Neuronal stem cell (in vitro differentiated cells): ENCODE measurements at places on chromosomes 13 and 19.

- no peak for DNase-seq
These were observed 7.5 kb upstream of the SBNO2 start for GRCh38 chr19:1181606-1182005.

DNA sequence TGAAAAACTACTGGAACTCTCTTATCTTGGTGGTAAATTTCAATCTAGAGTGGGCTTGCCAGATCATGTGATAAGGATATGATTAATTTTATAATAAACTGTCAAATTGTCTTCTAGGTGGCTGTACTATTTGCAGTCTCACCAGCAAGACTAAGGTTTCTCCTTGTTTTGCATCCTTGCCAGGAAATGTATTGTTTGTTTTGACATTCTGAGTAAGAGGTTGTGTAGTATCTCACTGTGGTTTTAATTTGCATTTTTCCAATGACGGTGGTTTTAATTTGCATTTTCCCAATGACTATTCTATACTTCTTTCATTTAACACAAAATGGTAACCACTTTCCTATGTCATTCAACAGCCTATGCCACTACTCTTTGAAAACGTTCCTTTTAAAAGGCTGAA lies 2.0 kb downstream of the CAB39L start:
- no peak for DNase-seq

DNA sequence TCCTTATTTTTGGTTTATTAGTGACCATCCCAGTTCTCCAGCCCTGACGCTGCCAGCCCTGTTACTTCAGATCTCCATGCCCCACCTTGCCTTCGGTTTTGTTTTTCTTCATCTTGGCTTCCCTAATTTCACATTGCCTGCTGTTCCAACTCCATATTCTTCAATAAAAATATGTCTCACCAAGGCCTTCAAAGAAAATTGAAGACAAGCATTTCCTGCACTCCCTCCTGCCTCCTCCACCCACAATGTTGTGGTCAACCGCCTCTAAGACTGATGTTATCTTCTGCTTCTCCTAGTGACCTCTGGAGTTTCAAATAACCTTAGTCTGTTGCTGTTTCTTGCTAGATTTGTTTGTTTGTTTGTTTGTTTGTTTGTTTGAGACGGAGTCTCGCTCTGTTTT lies 14.6 kb downstream of the PLD3 start:
- DNase-seq = no peak

DNA sequence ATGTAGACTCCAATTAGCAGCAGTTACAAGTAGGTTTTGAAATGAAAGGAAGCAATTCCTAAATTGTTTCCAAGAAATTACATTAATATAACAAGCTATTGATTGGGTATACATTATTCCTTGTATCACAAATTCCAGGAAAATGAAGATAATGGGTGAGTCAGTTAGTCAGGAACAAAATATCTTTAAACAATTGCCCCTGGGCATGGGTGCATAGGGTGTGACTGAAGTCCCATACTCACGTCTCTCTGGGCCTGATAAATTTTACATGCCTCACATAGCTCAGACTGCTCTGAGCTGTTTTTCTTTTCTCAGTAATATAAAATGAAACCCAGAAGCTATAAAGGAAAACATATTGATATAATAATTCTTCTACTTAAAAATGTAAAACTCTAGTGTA lies 87.8 kb downstream of the FNDC3A start:
- DNase-seq = no peak

DNA sequence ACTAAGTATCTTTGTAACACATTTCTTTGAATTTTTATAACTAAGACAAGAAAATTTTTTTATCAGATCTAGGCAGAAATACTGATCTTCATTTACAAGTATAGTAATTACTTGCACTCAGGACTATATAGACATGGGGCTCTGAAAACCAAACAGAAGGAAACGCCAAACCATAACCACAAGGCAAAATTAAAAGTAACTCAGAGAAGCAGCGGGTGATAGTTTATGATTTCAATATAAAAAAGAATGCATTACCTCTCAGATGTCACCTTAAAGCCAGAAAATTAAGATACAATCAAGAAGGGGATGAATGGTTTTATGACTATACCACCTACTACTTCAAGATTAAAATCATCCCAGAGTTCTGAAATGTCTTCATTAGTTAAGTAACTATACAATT lies 6.7 kb downstream of the SHISA2 start:
- no peak for DNase-seq

DNA sequence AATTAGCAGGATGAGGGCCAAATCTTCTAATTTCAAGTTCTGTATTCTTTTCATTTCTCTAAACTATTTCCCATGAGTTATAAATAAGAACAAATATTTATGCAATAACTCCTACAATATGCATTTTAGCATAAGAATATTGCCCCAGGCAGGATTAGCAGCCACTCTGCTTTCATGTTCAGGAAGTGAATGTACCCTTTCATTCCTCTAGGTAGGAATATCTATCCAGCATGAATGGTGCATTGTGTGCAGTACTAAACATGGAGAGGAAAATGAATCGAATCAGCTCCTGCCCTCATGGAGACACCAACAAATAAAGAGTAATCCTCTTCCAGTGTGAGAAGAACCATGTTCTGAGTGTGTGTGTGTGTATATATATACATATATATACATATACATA lies 41.0 kb downstream of the LHFPL6 start:
- DNase-seq = no peak

DNA sequence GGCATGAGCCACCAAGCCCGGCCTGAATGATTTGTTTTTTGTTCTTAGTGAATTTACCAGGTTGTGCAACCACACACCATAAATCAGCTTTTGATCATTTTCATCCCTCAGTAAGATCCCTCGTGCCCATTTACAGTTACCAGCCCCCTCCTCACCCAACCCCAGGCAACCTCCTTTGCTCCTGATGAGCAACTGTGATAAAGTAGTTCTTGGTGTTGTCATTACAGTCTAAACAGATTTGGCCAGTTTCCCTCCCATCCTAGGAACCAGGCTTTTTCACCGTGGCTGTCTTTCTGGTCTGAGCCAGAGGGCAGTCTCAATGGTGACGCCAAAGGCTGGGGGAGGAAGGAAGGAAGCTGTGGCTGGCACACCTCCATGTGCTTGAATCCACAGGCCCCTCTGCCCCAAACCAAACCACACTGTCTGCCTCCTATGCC lies 61.2 kb upstream of the WDFY2 start:
- no peak for DNase-seq

GRCh38 chr19:6023936-6024335 lies 46.0 kb upstream of the RANBP3 start:
- no peak for DNase-seq

- no peak for DNase-seq
These were observed 6.1 kb downstream of the CADM4 start for GRCh38 chr19:43633520-43633919.

GRCh38 chr19:46484656-46485055 lies 11.0 kb downstream of the PNMA8B start:
- DNase-seq = no peak

GRCh38 chr13:111511219-111511732 lies 190.8 kb downstream of the TEX29 start:
- no peak for DNase-seq

- no peak for DNase-seq
These were observed 20.2 kb downstream of the CARM1 start for GRCh38 chr19:10891405-10892086.

DNA sequence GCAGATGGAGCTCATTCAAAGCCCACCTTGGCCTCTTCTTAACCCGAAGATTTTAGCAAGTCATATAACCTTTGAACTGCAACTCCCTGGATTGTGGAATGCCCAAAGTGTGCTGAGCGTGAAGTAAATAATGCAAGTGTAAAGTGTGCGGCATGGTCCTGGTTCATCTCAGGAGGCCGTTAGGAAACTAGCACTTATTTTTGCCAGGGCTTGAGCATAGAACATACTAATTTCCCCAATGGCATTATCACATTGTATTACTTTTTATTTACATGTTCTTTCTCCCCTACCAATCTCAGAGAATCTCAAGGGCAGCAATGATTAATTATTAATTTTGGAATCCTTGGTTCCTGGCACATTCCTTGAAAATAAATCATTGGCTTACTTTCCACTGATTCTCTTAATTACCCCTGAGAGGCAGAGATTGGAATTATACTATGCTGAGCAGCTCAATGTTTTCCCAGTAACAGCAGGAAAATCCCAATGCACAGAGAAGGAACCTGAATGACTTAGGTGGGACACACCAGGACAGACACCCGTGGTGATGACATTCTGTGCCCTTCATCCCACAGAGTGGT lies 128.8 kb upstream of the GJB6 start:
- DNase-seq = no peak

DNA sequence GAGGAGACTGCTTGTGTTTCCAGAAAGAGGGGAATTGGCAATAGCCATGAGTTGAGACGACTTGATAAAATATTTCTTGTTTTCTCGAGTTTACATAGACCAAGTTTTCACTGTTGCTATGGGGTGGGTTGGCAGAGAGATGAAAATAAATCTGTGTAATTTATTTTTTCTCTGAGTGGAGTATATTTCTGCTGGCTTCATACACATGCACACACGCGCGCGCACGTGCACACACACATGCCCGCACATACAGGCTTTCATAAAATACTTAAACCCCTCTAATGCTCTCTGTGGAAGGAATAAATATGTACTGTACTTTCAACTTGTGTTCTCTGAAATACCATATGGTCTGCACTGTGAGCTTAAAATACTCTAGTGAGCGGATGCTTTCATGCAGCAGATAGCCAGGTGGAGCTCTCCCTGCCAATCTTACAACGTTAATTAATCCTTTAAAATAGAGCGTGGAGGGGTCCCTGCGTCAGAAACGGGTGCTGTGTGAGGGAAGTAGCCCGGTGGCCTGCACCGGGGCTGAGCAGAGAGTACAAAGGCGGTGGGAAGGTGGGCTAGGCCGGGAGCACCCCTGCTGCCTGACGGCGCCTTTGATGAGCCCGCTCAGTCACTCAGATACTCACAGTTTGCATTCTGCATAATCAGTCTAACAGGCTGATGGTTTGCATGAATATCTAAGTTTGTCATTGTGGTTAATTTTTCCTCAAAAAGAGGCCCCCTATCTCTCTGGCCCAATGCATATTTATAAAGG lies 44.1 kb downstream of the CCNE1 start:
- DNase-seq = no peak

DNA sequence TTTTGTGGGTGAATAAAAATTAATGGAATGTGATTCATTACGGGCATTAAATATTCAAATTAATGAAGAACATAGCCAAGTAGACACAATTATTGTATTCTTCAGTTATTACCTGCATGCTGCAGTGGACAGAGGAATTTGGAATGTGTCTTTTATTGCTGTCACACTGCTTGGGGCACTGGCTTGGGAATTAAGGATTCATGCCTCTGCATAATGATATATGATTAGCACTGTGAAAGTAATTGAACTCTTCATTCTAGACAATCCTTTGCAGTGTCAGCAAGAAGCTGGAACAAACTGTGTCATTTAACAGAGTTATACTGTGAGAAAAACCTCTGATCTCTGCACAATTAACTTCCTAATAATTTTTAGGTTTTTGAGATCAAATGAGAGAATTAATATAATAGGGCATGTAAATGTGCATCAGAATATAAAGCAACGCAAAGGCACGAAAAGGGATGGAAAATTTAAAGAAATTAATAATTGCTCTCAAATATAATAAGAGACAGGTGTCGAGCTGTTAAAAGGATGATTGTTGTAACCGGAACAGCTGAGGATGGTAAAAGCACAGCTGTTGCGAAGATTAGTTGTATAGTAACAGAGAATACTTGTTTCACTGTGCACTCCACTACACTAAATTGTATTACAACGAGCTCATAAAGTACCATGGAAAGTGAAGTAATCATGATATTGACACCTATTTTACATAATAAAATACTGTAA lies 235.1 kb upstream of the MIR17HG start:
- no peak for DNase-seq

DNA sequence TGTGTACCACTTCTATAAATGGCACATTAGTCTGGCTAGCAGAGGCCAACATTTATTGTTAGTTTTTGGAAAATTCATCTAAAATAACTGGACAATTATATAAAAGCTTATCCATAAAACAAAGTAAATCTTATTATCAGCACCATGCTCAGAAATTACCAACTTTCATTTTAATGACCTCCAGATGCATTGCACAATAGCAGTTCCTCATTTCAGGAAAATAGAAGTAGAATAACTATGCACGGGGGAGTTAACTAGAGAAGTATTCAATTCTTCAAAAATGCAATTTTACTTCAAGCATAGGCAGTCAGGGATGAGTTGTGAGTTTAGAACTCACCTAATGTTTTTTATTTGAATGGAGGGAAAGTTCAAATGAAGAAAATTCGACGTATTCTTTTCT lies 1023.5 kb downstream of the PCDH17 start:
- DNase-seq = no peak

GRCh38 chr19:44876930-44877535 lies 14.0 kb upstream of the TOMM40 start:
- DNase-seq = no peak

GRCh38 chr13:60090574-60090973 lies 73.2 kb downstream of the DIAPH3 start:
- DNase-seq = no peak

DNA sequence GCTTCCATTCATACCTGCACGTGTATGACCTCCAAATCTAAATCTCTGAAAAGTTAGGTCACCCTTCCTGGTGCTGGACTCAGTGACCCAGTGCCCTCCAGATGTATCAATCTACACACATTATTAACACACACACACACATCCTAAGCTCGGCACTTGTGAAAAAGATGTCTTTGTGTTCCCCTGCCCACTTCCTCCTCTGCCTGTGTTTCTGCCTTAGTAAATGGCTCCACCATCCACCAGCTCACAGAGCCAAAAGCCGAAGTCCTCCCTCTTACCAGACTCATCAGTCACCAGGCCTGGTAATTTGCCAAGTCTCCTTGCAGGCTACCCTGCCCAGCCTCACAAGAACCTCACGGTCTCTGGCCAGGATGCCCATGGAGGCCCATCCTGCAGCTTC lies 131.5 kb downstream of the SHISA2 start:
- DNase-seq = no peak

GRCh38 chr13:25249001-25249543 lies 38.2 kb downstream of the MTMR6 start:
- no peak for DNase-seq

- DNase-seq = no peak
These were observed 61.3 kb downstream of the IPO5 start for GRCh38 chr13:98014766-98015165.

GRCh38 chr13:22210134-22210930 lies 539.5 kb downstream of the FGF9 start:
- no peak for DNase-seq

DNA sequence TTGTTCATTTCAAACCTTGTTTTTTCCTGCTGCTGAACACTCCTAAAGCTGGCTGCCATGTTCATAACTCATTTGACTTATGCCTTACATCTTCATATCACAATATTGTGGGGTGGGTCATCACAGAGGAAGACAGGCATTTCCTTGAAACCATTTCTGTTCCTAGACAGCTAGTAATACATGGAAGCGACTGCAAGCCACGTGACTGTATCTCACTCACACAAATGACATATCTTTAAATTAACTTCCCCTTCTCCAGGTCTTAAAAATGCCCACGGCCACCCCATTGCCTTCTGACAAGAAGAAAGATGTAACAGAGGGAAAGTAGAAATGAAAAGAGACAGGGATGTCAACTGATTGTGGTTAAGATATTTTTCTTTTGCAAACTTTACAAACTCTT lies 236.8 kb downstream of the LMO7 start:
- no peak for DNase-seq
